A549 treated with Hydrocortisone at 1 μM for 4 hours (cell line): ENCODE measurements at places on chromosomes 6 and 20. TPM values are rescaled to one million over a fixed set of nuclear protein-coding genes. Genes with fewer than 3 reads are reported as not detected.

Gene TPX2
- 97.7 to 131 TPM (median 102 TPM) in 5 replicates for total RNA-seq

Gene CDK19
- 4.3 to 6.8 TPM (median 5.5 TPM) in 5 replicates for total RNA-seq

Gene BCAS1
- total RNA-seq: 0.36 to 0.76 TPM (median 0.41 TPM) in 5 replicates

Gene OPRM1
- total RNA-seq: not detected in 5 replicates

Gene SLC35A1
- total RNA-seq: 8.3 to 10.7 TPM (median 9.0 TPM) in 5 replicates

Gene RUNX2
- 1.3 to 1.9 TPM (median 1.5 TPM) in 5 replicates for total RNA-seq

Gene PLN
- total RNA-seq: not detected in 5 replicates

Gene CDH4
- total RNA-seq: 5.8 to 9.4 TPM (median 7.9 TPM) in 5 replicates
